ENCODE measurements at places on chromosomes 1 and 21.
A peak's percentile ranks its signal among the peaks of the same experiment; 100 is the strongest.

GRCh38 chr1:53518775-53519174 lies 59.6 kb downstream of the DMRTB1 start:
- DNase-seq = no peak

DNA sequence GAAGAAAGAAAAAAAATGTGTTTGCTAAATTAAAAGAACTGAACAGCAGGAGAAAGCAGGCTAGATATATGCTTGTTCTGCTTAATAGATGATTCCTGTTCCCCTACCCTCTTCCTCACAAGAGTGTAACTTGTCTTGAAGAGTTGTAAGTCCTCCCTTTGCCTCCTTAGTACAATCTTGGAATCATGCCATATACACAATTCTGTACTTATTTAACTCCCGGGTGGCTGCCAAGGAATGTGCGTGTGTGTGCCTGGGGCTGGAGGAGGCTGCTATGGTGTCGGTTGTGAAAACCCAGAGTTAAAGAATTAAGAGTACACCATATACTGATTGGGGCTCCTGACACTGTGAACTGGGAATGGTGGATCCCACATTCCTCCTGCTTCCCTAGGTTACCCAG lies 194.2 kb downstream of the SIPA1L2 start:
- no peak for DNase-seq

- DNase-seq = no peak
Measured at GRCh38 chr1:55867304-55867843, 652.2 kb upstream of the USP24 start.

- DNase-seq = no peak
Measured at GRCh38 chr1:220370041-220370700, 97.9 kb upstream of the RAB3GAP2 start.

- no peak for DNase-seq
Measured at GRCh38 chr1:109160071-109160840, 46.3 kb downstream of the ELAPOR1 start.

- no peak for DNase-seq
Measured at GRCh38 chr1:229108598-229109201, 162.2 kb upstream of the RAB4A start.

GRCh38 chr1:217369996-217370551 lies 260.8 kb downstream of the GPATCH2 start:
- DNase-seq = no peak

DNA sequence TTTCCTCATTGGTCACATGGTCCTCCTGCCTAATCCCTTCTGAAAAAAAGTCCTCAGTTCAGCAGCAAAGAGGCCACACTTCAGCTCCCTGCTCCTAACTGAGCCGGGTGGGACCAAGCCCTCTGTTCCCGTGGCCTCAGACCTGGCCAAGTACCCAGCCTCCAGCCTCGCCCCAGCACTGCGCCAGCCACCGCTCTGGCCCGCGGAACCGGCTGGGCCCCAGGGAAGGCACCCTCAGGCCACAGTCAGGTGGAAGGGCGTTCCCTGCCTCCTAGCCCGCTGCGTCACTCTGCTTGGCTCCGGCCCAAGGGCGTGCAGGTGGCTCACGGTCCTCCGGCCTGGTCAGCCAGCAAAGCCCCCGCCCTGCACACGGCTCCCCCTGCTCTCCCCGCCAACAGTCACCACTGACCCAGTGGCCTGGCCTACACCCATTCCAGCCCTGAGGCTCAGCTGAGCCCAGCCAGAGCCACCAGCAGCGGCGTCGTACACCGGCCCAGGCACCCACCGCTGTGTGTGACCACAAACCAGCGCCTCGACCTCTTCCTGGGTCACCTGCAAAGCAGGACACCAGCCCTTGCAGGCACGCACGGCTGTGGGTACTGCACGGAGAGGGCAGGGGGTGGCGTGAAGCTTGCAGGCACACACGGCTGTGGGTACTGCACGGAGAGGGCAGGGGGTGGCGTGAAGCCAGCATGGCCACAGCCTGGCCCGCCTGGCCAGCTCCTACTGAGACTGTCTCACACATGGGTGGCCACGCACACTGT lies 19.4 kb downstream of the NADK start:
- no peak for DNase-seq

GRCh38 chr21:40680311-40680710 lies 166.6 kb downstream of the DSCAM start:
- peak; percentile 82 for DNase-seq

- no peak for DNase-seq
Measured at GRCh38 chr1:229689904-229690303, 63.9 kb downstream of the URB2 start.

DNA sequence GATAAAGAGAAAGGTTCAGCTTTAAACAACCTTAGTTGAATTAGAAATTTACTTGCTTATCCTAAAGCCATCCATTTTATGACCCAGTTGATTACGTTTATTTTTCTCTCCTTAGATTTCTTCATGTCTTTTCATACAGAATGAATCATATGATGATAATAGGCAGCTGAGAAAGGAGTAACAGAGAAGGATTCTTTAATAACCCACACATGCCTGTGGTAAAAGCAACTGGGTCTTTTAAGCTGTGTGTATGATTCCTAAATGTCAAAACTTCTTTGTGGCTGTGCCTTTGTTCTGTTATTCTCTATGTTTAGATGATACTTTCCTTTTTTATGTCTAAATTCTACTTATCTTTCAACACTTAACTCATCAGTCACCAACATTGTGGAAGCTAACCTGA lies 626.5 kb downstream of the NCAM2 start:
- DNase-seq = no peak

- DNase-seq = no peak
Measured at GRCh38 chr1:91732291-91733107, 153.5 kb downstream of the TGFBR3 start.

- DNase-seq = peak; percentile 64
Measured at GRCh38 chr1:107141491-107142126, 770 bp downstream of the NTNG1 start.

GRCh38 chr1:206911064-206911663 lies 10.6 kb downstream of the FCMR start:
- peak; percentile 51 for DNase-seq

DNA sequence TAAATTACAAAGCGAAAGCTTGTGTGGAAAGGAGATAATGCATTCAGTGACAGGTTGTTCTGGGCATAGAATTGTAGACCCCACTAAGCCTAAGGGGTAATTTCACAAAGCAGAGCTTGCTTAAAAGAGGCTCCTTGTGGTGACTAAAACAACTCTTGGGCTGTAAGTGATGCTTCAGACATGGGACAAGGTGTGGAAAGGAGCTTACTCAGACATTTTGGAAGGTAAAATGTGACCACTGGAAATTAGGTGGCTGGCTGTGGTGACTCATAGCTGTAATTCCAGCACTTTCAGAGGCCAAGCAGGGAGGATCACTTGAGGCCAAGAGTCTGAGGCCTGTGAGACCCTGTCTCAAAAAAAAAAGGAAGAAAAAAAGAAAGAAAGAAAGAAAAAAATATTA lies 51.1 kb upstream of the LRRC8C start:
- DNase-seq = no peak

DNA sequence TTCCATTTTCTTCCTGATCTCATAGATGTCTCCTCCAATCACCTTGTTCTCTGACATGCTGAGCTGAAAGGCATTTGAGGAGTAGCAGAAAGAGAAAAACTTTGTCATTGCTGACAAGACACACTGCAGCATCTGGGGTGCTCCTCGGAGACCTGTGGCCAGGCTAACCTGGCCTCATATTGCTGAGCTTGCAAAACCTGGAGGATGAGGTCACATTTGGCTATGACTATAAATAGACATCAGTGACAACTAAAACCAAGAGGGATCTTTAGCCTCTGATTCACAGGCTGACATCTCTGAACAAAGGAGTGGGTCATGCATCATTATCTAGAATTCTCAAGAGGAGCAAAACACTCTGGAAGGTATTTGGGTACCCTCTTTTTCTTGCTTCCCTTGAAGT lies 83.7 kb downstream of the PROX1 start:
- DNase-seq = no peak

- peak; percentile 83 for DNase-seq
Measured at GRCh38 chr1:89632657-89633247, at the start of gene LRRC8C. LRRC8C (plus strand) TSS chr1:89633120; CDS start chr1:89686474, 53,354 bp downstream.

DNA sequence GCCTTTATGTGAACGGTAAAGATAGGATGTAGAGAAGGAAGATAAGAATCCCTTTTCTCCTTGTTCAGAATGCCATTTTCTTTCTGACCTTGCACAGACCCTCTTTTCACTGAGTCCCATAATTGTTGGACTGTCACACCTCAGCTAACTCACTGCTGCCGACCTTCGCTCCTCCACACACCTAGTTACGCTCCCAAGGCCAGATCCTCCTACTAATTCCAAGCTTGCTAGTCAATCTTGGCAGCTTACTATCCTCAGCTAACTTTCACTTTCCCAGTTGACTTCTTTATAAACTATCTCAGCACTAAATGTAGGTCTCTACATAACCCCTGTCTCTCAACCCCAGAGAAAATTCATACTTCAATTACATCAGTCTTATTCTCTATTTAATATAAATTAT lies 471.8 kb upstream of the PRMT6 start:
- no peak for DNase-seq

GRCh38 chr1:116064616-116065015 lies 46.6 kb upstream of the MAB21L3 start:
- DNase-seq = no peak

DNA sequence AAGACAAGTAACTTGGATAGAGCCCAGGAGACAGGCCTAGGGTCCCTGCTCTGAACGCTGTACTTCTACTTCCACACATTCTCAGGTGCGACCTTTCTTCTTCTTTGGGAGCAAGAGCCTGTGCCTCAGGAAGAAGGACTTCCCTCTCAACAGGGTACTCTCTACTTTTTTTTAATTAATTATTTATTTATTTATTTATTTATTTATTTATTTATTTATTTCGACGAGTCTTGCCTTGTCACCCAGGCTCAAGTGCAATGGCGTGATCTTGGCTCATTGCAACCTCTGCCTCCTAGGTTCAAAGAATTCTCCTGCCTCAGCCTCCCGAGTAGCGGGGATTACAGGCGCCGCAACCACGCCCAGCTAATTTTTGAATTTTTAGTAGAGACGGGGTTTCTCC lies 361.6 kb downstream of the FAM72C start:
- no peak for DNase-seq

- no peak for DNase-seq
Measured at GRCh38 chr21:43842742-43843141, 22.3 kb upstream of the AGPAT3 start.

DNA sequence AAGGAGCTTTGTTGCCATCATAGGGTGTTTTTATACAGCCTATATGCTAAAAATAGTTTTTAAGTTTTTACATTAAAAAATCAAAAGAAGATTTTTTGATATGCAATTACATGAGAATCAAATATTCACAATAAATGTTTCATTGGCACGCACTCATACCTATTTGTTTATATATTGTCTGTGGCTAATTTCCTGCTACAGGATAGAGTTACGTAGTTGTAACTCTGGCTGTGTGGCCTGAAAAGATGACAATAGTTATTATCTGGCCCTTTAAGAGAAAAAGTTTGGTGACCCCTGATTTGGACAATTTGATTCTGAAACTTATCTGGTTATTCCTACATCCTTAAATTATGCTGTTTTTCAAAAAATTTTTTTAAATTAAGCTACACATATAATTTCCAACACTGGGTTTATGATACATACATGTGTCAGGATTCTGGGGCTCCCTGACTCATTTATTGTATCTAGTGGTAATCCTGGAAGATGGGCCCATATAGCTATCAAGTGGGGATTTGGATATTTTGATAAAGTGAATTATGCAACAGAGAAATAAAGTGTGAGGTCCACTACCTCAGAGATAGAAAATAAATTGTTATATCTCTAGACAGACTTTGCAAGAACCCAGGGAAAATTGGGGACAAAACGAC lies 370.2 kb upstream of the LYPLAL1 start:
- no peak for DNase-seq

- DNase-seq = no peak
Measured at GRCh38 chr1:228334226-228334935, 72.3 kb downstream of the TRIM11 start.

DNA sequence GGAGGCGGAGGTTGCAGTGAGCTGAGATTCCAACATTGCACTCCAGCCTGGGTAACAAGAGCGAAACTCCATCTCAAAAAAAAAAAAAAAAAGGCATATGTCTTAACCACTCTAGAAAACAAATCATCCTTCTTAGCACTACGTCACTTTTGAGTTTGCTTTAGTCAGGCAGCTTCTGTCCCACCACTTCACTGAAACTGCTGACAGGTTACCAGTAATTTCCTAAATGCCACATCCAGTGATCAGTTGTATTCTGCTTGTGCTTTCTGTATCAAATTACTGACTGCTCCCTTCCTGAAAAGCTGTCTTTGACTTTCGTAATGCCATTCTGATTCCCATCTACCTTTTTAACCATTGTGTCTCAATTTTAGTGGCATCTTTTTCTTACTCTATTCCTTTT lies 21.7 kb downstream of the RCOR3 start:
- DNase-seq = no peak

DNA sequence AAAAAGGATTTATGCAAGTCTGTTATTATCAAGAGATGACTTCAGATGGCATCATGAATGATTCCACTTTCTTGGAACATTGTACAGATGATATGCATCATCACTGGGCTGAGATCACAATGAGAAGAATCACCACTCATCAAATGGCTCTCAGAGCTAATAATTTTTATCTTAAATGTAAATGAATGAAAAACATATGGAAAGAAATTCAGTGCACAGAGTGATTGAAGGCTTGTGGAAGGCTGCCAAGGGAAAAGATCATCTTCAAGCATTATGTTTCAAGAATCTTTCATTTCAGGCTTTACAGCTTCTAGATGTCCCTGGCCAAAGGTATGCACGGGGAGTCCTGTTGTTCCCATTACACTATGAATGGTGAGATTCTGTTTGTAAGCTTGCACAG lies 955.7 kb downstream of the TTLL7 start:
- no peak for DNase-seq

GRCh38 chr1:145983206-145983675 lies 13.1 kb downstream of the TXNIP start:
- DNase-seq = no peak

GRCh38 chr1:19153169-19153568 lies 56.9 kb downstream of the UBR4 start:
- DNase-seq = no peak

DNA sequence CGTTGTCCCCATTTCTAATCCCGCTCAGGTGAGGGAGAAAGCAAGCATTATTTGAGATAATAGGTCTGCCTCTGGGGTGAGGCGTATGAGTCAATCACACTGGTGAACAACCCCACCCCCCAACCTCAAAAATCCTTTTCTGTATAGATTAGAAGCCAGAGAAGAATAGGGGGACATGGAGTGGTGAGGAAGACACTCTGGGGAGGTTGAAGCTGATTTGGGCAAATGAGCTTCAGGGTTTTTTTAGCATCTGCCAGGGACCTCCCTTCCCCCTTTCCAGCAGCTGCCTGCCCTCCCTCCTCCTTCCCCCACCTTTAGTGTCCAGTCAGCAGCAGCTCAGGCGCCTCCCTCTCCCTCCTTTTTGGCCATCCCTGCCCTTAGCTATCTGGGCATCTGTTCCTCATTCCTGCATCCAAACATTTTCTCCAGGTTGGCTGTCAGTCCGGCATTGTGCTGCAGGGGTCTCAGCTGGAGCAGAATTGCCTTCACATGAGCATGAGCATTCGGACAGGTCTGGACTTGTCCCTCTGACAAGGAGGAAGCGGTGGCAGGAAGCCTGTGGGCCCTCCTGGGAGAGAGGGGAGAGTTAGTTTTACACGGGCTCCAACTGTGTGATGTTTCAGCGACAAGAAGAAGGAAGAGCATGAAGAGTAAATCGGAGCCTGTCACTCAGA lies 30.8 kb upstream of the PTGFRN start:
- DNase-seq = peak; percentile 85

- no peak for DNase-seq
Measured at GRCh38 chr1:42928859-42929258, 29.8 kb downstream of the SLC2A1 start.

All from NCI-H345 (cell line).